ENCODE measurements at places on chromosomes 2 and 18.

GRCh38 chr18:6939972-6940371 lies 177.6 kb downstream of the LAMA1 start:
- no peak for DNase-seq

DNA sequence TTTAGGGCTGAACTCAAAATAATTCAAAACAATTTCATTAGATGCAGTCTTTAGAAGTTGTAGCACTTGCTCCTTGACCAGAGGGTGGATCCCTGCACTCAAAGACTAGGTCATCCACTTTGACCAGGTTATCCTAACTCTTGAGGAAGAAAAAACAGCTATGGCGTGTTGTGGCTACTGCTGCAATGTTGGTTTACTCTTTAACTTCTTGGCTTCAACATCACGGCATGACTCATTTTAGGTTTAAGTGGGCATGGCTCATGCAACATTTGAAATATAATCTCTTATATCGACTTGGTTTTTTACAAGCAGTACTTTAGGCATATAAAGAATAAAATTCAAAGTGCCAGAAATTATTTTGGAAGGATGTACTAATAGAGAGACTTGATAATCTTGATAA lies 35.4 kb downstream of the ANKRD29 start:
- DNase-seq, result no peak

DNA sequence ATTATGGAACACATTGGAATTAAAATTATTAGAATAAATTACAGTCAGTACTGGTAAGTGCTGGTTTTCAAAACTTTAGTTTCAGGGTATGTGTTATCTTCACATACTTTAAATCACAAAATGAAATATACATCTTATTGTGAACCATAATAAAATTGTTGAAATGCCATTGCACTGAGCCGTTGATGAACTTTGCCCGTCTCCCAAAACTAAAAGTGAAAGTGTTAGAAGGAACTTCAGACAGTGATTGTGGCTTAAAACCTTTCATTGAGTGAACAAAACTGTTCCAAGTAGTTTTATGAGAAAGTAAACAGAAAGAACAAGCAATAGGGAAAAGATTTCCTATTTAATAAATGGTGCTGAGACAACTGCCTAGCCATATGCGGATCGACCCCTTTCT lies 811.6 kb downstream of the PLCL1 start:
- DNase-seq, result no peak

DNA sequence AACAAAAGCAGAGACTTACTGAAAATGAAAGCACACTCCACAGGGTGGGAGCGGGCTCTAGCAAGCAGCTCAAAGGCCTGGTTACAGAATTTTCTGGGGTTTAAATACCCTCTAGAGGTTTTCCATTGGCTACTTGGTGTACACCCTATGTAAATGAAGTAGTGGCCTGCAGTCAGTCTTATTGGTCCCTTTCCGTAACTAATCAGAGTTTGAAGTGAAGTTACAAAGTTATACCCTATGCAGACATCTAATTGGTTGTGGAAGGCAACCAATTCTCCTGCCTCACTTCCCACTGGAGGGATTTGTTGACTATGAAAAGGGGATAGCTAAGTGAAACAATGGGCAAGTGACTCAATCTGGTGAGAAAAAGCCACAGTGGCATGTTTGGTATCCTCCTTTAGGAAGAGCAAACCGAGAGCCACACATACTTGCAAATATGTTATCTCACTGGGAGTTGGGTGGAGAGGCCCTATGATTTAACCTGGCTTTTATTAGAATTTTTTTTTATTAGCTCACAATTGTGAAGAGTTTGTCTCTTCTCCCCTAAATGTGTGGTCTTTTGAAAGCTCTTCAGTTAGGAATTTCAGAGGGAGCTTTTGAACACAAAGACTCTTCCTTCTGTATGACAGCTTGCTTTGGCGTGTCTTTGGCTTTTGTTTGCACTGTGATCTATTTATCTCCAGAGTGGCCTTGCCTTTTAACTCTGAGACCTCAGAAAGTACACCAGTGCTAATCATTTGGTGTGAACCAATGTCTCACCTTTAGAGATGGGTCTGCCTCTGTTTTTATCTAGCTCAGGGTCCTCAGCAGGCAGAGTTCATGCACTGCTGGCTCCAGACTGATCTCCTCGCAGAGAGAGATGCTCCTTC lies 69.6 kb downstream of the MAP4K4 start:
- no peak for DNase-seq

DNA sequence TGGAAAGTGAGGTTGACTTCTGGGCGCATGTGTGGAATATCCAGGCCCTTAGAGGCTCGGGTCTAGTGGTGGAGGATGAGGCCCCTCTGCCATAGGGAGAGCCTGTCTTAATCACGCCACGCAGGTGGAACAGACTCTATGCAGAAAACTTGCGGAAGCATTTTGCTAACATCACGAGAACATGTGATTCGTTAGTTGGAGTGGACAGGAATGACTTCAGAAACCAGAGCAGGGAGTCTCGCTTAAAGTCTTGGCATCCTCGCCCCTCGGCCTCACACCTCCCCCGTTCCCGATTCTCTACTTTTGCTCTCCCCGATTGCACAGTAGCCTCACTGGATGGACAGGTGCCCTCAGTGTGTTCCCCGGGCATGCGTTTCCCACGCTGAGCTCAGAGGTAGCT lies 333.4 kb downstream of the GBX2 start:
- no peak for DNase-seq

- DNase-seq, result no peak
These were observed 50.5 kb downstream of the PAX3 start for GRCh38 chr2:222248256-222248655.

- no peak for DNase-seq
These were observed 126.7 kb upstream of the TMEM200C start for GRCh38 chr18:6022074-6022444.

DNA sequence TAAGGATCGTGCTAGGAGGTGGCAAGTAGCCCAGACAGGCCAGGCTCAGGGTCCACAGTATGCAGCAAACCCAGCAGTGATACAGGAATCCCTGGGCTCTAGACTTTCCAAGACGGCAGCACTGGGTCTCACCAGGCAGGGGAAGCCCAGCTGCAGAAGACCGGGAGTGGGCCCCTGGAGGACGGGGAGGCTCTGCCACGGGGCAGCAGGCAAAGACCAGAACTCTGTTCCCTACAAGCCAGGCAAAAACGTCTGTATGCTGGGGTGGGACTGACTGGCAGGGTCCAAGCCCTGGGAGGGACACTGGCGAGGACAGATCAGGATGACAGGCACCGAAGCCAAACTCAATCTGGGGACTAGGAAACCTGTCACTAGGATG lies 98.9 kb upstream of the SEC11C start:
- no peak for DNase-seq

GRCh38 chr18:55384551-55385275 lies 203.3 kb downstream of the TCF4 start:
- no peak for DNase-seq

GRCh38 chr2:241649404-241649803 lies 11.9 kb downstream of the ATG4B start:
- no peak for DNase-seq

GRCh38 chr2:3960106-3960505 lies 256.7 kb downstream of the DCDC2C start:
- DNase-seq, result no peak

DNA sequence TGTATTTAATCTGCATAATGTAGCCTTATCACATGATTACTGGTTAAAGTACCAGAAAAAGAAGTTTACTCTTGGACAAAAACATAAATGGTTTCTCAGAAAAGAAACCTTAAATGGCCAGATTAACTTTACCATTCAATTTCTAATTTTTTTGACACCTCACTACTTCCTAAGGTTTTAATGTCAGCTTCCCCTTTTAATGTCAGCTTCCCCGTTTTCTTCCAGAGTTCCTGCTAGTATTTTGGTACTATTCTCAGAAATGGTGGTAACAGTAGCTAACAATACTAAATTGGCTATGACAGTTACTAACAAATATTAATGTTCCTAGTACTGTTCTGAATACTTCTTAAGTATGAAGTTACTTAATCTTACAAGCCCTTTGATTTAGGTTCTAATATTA lies 22.4 kb upstream of the SLC8A1 start:
- no peak for DNase-seq

DNA sequence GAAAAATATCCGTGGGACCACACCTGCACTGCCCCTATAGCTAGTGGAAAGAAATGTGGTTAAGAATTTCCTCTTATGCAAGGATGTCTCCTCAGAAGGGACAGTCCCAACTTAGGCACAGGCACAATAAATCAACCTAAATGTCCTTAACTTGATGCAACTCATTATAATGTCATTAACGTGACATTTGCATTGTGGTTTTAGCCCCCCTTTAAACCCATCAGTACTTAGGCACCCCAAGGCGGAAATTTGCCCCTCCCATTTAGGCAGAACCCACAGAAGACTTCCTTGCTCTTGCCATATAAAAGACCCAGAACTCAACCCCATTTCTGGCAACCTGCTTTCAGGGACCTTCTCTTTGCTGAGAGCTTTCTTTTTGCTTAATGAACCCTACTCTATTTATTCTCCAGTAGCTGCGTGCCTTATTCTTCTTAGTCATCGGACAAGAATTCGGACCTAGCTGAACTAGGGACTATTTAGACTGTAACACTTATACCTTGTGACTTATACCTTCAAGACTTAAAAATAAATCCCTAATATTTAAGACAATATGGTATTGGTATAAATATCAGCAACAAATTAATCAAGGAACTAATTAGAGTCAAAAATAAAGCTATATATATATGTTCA lies 1281.6 kb upstream of the TMEFF2 start:
- DNase-seq, result no peak

DNA sequence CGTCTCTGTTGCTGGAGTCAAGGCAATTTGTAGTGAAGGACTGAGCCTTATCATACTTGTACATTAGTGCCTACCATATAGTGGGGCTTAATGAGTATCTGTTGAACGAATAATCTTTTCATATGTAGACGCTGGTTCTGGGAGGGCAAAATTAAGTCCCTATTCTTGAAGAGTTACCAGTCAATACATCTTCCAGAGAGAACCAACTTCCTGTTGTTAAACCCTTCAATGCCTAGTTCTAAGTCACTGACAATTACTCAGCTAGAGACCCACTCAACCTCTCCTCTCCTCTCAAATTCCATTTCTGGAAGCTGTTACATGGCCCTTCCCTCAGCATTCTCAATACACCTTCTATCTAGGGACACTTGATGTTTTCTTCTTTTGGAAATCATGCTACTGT lies 1.1 kb upstream of the MOB4 start:
- no peak for DNase-seq

GRCh38 chr2:31420936-31421335 lies 6.4 kb upstream of the XDH start:
- no peak for DNase-seq
